GM23248 (cell line): ENCODE measurements at places on chromosomes 12 and 14.

- no peak for DNase-seq
Observed at GRCh38 chr12:132525833-132526455, 36.0 kb downstream of the FBRSL1 start.

DNA sequence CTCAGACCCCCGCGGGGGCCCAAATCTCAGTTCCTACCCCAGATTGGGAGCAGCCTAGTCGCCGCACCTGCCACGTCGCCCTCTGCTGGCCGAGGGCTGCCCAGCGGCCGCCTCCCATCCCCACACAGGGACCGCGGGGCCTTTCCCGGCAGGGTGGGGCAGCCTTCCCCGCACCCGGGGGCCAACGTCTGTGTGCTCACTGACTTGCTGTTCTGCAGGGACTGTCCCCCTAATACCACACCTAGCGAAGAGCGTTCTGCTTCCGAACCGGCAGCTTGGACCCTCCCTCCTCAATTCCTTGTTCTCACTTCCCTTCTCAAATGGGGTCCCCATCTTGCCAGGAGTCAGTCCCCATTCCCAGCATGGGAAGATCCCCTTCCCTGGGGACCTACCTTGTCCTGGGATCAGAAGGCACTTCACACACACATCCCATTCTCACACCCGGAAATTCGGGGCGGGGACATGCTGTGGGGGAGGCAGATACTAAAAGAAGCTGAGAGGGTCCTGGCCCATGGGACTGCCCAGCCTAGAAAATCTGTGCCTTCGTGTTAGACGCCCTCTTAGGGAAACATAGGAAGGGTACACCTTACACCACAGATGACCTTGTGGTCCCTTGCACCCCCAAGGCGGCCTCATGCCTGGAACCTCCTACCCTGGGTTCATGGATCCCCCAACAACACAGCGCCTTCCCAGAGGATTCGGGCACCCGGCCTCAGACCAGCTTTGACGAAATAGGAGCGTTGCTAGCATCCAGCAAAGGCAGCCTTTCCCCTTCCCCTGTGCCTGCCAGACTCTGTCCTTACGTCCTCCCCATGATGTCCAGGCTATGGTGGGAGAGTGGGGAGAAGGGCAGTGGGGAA is 16.4 kb downstream of the ACVRL1 start:
- DNase-seq: peak; percentile 74

- peak; percentile 91 for DNase-seq
Observed at GRCh38 chr12:113271853-113272561, 50.7 kb downstream of the TPCN1 start.

DNA sequence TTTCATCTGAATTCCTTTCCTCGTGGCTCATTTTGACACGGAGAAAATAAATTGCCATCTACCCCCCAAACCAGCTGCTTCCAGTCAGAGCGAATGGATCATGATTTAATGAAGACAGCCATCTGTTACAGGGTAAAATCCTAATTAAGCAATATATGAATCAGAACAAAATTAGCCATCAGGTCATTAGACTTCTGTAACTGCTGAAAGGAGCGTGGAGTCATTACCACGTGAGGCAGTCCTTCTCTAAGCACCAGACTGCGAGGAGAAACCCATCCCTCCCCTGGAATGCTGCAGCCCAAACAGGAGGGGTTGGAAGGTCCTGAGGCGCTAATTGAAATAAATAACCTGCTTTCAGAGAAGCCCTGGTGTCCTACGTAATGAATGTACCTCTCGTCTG is 51.1 kb upstream of the TCL1A start:
- no peak for DNase-seq

- DNase-seq: no peak
Observed at GRCh38 chr14:64641760-64642159, 62.5 kb upstream of the PLEKHG3 start.

GRCh38 chr14:31994391-31995033 is 82.6 kb upstream of the ARHGAP5 start:
- DNase-seq: peak; percentile 49

- no peak for DNase-seq
Observed at GRCh38 chr14:100282766-100283419, 23.4 kb downstream of the SLC25A29 start.

DNA sequence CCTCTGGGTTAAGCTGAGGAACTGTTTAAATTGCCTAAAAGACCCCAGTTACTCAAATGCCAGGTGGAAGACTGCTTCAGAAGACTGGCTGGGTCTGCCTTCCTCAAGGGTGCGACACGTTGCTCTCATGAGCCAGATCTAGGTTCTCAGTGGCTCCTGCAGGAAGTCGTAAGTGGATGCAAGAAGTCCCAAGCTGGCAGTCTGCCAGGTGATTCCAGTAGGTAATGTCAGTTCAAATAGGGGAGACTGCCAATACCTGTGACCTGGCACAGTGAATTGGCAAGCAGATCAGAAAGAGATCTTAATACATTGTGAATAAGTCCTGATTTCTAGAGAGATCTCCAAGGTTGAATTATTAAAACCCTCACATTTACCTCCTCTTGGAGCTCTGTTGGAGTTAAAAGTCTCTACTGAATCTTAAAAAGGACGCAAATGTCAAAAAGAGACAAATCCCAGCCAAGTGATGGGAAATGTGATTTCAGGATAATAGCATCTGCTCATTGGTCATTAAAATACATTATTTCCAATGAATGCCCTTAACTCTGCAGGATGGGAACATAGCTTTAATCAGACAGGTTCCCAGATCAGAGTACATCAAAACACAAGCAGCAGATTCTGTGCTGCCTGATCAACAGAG is 98.8 kb upstream of the FRMD6 start:
- no peak for DNase-seq
